ENCODE measurements at places on chromosomes 4 and X.

GRCh38 chr4:139076016-139076744 is 60.6 kb downstream of the NOCT start:
- no peak for DNase-seq

GRCh38 chrX:44871931-44872820 is 812 bp upstream of the KDM6A start:
- DNase-seq: peak; percentile 83

- DNase-seq: no peak
Observed at GRCh38 chr4:168800926-168801325, 209.1 kb downstream of the CBR4 start.

- no peak for DNase-seq
Observed at GRCh38 chr4:74408639-74409038, 36.3 kb upstream of the AREG start.

- peak; percentile 88 for DNase-seq
Observed at GRCh38 chr4:25234390-25235370, 847 bp downstream of the PI4K2B start.

DNA sequence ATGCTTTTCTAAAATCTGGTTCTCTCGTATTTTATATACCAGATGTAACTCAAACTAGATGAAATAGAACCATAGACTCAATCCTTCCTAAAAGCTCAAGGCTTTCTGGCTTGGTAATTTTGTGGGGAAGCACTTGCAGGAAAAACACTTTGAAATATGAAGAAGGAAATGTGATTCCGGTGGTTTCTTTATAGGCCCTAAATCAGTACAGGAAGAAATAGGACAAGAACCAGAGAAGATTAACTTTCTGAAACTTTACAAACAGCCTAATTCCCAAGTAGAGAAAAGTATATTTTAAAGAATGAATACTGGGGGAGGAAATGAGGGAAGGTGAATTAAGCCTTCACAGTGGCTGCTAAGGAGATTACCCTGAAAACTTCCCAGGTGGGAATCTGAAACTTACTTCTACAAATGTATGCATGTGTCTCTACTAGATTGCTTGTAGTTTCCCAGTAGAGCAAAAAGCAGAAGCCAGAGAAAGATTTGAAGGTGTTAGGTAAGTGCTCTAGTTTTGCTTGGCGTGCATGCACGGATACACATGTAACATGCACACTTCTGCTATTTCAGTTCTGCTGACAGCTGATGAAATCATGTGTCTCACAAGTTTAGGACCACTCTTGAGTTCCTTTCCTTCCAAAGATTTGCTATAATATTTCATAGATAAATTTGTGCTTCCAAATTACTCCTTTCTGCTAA is 92.1 kb downstream of the AFF1 start:
- DNase-seq: no peak
